ENCODE measurements at places on chromosomes 11 and 22.

- DNase-seq = no peak
These were observed 163.3 kb downstream of the CRYBB2 start for GRCh38 chr22:25382762-25383161.

DNA sequence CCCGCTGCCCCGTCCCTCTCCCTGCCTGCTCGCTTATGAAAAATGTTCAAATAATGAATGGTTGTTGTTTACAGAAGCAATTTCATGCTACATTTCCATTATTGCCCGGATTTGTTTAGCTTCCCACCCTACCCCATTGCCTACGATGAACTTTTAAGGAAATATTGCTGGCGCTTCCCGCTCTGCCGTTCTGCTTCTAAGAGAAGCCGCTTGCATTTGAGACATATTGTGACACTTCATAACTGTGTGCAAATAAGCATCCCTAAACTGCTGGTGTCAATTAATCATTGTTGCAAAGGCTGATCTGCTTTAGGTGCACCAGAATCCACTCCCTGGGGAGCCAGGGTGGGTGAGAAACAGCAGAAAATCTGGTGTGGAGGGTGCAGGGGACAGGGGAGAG, 52.3 kb upstream of the LMO1 start:
- DNase-seq = no peak

GRCh38 chr22:25840167-25840566, 98.2 kb downstream of the MYO18B start:
- no peak for DNase-seq

DNA sequence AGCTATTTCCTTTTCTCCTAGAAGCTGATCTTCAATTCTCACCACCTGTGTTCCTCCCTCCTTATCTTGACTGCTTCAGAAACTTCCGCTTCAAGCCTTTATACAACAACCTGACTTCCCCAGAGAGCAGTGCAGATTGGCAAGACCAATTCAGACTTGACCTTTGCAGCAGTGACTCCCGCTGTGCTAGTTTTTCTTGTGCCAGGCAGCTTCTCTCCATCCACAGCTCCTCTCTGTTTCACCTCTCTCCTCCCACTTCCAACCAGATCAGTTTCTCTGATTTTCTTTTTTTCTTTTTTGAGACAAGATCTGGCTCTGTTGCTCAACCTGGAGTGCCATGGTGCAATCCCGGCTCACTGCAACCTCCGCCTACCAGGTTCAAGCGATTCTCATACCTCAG, 74.3 kb downstream of the GRAMD1B start:
- no peak for DNase-seq

DNA sequence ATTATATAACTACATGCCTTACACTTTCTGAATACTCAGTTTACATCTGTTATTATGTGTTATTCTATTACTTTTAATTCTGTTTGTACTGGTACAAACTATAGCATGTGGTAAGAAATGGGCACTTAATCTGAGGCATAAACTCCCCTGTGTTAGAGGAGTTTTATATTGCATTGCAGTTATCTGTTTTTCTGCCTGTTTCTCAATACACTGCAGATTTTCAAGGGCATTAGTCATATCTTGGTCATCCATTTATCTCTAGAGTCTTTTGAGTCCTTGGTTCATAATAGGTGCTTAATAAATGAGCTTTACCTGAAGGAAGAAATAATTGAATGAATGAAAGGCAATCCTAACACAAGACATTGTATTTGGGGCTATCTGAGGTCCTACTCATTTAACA, 182.9 kb upstream of the CTSC start:
- DNase-seq = no peak

DNA sequence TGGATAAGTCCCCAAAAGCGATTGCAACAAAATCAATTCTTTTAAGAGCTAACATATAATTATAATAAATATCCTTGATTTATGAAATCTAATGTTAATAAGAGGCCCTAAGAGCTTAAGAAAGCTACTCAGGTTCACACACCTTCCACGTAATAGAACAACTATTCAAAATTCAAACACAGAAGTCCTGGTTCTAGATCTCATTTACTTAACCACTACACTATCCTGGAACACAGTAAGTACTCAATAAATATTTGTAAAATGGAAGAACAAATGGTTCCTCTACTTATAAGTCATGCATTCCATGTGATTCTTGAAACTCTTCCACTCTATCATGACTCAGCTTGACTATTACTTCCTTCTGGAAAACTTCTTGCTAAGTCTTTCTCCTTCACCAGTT, 268.2 kb downstream of the FAM181B start:
- DNase-seq = no peak

GRCh38 chr22:47420211-47420610, 657.8 kb downstream of the TBC1D22A start:
- DNase-seq = no peak

- DNase-seq = peak; percentile 85
These were observed 496 bp downstream of the TMEM9B start for GRCh38 chr11:8963569-8964323.

DNA sequence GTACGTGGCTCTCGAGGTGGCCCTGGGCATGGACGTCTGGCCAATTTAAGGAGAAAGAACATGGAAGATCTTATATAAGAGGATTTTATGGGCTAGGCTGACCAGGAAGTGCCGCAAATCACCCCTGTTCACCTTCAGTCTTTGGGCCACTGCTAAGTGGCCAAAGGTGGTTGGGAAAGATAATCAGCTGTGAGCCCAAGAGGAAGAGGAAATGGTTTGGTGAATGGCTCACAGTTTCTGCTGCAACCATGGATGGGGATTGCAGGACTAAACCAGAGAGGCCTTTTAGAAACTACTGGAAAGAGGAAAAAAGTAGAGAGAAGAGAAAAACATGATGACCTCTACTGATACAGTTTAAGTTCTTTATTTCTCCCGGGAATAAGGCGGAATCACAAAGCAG, 96.0 kb upstream of the ARHGAP20 start:
- no peak for DNase-seq

DNA sequence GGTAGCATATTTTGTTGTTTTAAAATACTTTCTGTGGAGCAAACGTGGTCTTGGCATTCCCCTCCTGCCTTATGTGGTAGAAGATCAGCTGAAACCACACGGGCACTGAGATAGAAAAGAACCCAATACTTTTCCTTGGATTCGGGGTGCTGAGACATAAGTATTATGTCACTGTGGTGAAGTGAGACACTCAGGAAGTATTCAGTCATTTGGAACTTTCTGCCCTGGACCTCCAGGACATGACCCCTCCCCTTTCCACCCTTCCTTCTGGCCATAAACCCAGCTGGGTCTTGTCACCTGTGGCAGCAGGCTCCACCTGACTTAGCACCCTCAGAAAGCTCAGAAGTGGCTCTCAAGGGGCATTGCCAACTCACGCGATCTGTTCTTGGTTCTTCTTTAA, 123.4 kb downstream of the SWAP70 start:
- no peak for DNase-seq

DNA sequence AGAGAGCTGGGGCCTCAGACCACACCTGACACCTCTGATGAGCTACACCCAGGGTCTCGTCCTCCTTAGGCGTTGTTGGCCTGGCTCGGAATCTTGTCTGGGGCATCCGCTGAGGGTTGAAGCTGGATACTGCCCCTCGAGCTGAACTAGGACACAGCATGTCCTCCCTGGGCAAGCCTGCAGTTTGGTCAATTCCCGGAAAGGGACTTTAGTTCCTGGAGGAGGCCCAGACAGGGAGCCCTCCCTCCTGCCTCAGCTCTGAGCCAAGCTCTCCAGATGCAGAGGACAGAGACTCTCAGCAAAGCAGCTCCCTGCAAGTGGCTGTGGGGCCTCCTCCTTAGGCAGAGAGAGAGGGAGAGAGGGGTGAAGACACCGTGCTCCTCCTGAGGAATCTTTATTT, 4.9 kb downstream of the APOL3 start:
- DNase-seq = no peak

- DNase-seq = no peak
These were observed 119.8 kb upstream of the TBCEL start for GRCh38 chr11:120904116-120904515.

- no peak for DNase-seq
These were observed 90.8 kb downstream of the LRRC32 start for GRCh38 chr11:76579752-76580151.

DNA sequence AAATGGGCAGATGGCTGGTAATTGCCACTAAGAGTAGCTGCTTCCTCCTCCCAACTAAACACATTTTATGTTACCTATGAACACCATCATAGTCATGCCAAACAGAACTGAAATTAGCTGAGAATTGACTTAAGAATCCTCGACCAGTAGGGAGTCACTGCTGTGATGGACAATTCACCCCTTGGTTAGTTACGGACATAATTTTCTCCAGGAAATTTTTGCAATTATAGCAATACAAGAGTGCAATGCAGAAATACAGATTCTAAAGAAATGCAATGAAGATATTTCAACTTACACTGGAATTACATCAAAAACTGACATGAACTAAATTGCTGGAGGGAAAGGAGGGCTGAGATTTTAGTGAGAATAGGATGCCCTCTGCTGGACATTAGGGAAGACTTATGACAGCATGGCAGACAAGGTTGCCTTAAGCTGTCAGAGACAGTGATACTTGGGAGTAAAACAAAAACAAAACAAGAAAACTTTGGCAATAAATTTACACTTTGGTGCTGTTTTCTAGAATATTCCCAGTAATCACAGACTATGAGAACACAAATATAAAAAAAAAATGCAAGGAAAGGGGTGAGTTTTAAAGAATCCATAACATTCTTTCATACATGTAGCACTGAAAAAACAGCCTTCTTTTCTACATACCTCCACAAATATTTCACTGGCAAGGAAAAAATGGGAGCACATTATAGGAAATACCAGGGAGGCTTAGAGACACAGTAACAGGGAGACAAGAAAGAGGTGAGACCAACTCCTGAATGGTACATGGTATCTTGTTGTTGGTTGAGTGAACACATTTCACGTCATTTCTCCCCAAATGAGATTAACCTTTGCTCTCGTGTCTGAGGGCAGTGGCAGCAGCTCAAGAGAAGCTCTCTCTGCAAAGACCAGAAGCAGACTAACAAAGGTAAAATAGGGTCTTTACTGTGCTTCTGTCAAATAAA, 11.2 kb upstream of the PPP2R1B start:
- peak; percentile 64 for DNase-seq

GRCh38 chr11:17744151-17744940, 9.8 kb downstream of the KCNC1 start:
- DNase-seq = no peak

GRCh38 chr11:80621871-80622270, 1181.0 kb upstream of the TENM4 start:
- DNase-seq = no peak

GRCh38 chr11:43931717-43932039, 10.8 kb upstream of the C11orf96 start:
- DNase-seq = no peak

GRCh38 chr11:43872995-43873394, 7.6 kb upstream of the ALKBH3 start:
- DNase-seq = no peak

DNA sequence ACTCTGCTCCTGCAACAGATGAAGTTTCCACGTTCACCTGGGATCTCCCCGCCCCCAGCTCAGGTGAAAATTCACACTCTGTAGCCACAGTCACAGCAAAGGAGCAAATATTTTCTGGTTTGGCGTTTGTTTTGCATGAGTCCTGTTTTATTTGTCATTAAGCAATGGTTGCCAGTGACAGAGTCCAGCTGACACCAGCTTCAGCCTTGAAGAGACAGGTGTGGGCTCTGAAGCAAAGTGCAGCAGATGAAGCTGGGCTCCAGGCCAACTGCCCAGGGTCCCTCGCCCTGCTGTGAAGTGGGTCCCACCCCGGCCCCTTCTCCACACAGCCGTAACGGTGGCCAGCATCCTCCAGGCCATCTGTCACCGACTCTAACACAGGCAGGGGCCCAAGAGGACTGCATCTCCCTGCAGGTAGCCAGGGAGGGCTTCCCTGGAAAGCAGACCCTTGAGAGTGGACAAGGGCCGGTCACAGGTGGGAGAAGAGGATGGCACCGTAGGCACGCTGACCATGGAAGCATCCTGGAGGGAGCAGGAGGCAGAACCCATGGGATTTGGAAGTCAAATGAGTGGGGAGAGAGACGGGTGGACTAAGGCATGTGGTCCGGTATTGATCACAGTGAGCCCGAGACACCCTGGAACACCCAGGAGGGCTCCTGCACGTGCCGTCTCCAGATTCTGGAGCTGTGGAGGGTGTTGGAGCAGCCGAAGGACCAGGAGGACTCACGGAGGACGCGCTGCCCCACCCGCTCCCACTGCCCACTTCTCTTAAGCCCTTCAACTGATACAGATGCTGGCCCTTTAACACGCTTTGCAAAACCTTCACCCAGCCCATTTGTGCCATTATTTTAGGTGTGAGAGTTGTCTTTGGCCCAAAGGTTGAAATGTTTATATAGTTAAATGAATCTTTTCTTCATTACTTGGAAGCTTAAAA, 294.5 kb downstream of the BRD1 start:
- no peak for DNase-seq

DNA sequence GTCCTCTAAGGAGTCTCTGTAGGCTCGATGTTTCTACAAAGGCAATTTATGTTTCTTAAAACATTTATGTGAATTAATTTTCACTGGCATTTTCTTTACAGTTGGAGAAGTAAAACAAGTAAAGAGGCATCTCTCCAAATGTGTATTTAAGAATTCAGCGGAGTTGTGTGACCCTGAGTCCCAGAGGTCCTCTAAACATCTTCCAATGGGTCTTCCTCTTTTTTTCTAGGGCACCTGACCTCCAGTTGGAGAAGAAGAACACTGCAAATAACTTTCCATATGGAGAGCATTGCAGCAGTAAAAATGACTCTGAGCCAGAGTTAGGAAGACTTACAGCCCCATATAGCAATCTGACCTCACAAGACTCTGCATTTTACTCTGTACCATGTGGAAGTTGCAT, 480.5 kb upstream of the RAG2 start:
- DNase-seq = no peak

DNA sequence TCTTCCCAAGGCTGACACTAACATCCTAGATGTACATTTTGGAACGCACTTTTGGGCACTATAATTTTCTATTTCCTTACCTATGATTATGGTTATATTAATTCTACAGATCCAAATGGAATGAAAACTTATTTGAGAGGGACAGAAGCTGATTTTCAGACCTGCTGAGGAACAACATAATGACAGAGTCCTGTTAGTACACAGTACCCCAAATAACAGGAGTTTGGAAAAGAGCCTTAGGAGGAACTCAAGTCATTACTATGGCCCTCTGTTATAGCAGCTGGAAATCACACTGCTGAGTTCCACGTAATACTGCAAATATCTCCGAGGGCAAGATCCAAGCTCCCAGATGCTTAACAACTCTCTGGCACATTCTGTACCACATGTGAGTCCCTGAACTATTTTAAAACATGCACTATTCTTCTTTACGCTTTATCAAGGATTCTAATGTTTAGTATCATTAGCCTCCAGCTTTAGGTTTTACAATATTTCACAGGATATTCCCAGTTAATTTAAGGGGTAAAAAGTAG, 1027.7 kb upstream of the CCDC90B start:
- DNase-seq = no peak

GRCh38 chr11:125564357-125564756, 4.9 kb upstream of the EI24 start:
- no peak for DNase-seq

DNA sequence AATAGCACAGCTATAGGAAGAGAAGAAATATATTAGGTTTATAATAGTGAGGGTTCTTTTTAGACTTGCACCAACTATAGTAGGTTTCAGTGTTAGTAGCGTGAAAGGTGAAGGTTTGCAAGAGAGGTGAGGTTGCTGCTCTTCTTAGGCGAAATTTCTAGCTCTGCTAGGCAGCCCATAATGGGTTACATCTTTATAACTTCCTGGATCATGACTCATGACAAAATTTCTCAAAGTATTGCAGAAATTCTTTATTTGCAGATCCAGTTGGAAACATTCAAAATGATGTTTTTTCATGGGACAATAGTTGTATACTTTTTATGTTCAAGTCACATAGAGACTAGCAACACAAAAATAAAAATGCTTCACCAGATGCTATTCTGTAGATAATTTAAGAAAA, 260.0 kb downstream of the SOX6 start:
- no peak for DNase-seq
